CD4-positive, alpha-beta T cell treated with Interleukin-1 beta for 1 hour (primary cell): ENCODE measurements at places on chromosomes 6 and 20.

DNA sequence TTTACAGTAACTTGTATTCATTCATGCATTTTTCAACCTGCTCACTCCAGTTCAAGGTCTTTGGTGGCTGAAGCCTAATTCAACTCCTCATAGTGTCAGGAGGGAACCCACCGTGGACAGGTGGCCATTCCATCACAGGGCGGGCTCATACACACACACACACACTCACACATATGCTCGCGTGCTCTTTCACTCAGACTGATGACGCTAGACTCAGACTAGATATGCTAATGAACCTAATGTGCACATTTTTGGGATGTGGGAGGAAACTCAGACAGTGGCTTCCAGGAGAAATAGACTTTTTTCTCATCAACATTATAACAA, 56.7 kb downstream of the TRIM27 start:
- DNase-seq = peak; percentile 28

DNA sequence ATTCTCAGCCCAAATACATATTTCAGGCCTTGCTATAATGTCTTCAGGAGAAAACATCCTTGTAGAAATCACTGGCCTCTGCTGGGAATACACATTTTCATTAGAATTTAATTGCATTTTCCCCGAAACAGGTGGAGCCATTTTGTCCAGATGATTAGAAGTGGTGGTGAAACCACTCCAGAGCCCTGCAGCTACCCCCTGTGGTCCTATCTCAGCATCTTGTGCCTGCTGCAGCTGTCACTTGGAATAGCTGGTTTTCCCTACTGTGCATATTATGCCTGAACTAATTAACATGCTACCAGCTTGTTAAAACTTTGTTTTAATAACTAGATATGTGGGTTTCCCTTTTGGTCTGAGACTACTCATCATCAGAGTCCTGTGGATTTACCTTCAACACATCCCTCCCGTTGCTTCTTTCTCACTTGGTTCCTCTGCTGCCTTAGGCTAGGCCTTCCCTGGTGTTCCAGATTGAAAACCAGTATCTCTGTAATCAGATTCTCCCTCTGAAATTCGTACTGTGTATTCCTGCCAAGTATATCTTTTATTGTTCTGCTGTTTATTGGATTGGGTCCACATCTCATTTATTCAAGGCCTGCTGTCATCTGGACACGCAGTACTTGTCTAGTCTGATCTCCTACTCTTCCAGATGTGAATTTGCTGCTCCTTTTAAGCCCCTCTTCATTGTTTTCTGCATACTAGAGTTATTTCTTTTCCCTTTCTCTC, 15.2 kb downstream of the DNAH8 start:
- DNase-seq = no peak

GRCh38 chr20:53187392-53188068, 215.4 kb downstream of the TSHZ2 start:
- DNase-seq = no peak

DNA sequence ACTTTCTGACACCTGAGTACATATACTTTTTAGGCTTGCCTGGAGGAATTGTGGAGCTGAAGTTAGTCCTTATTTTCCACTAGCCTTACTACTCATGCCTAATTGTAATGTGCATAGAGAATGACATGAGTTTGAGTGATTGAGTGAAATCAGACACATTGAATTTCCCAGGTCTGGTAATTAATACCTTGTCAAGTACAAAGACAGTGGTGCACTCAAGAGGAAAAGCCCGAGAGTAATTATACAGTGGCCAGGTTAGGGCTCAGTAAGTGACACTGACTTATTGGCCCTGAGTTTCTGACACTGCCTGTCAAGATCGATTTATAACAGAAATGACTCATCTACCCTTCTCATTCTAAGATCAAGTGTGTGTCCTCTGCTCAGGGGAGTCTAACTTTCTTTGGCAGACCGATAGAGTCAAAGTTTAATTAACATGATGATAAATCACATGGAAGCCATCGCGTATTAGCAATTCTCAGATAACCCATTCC, 288.3 kb downstream of the TPBG start:
- no peak for DNase-seq

- no peak for DNase-seq
These were observed 60.1 kb upstream of the PRSS16 start for GRCh38 chr6:27187231-27188060.

DNA sequence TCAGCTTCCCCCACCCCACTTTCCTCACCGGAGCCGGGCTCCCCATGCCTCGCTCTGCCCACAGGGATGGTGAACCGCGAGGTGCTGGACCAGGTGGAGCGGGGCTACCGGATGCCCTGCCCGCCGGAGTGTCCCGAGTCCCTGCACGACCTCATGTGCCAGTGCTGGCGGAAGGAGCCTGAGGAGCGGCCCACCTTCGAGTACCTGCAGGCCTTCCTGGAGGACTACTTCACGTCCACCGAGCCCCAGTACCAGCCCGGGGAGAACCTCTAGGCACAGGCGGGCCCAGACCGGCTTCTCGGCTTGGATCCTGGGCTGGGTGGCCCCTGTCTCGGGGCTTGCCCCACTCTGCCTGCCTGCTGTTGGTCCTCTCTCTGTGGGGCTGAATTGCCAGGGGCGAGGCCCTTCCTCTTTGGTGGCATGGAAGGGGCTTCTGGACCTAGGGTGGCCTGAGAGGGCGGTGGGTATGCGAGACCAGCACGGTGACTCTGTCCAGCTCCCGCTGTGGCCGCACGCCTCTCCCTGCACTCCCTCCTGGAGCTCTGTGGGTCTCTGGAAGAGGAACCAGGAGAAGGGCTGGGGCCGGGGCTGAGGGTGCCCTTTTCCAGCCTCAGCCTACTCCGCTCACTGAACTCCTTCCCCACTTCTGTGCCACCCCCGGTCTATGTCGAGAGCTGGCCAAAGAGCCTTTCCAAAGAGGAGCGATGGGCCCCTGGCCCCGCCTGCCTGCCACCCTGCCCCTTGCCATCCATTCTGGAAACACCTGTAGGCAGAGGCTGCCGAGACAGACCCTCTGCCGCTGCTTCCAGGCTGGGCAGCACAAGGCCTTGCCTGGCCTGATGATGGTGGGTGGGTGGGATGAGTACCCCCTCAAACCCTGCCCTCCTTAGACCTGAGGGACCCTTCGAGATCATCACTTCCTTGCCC, 57.4 kb downstream of the SRC start:
- DNase-seq = no peak

DNA sequence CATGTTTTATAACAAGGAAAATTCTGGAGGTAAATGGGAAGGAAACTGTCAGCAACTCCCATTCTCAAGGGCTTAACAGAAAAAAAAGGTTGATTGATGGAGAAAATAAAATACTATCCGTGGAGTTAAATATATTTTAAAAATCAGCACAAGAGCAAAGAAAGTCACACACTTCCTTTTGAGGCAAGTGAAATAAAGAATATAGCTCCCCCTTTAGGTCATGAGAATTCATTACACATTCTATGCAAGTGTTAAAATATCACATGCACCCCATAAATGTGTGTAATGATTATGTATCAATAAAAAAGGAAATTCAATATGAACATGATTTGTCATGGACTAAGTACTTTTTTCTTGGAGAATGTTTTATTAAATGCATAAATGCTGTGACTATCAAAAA, 349.2 kb downstream of the TPBG start:
- DNase-seq = no peak

DNA sequence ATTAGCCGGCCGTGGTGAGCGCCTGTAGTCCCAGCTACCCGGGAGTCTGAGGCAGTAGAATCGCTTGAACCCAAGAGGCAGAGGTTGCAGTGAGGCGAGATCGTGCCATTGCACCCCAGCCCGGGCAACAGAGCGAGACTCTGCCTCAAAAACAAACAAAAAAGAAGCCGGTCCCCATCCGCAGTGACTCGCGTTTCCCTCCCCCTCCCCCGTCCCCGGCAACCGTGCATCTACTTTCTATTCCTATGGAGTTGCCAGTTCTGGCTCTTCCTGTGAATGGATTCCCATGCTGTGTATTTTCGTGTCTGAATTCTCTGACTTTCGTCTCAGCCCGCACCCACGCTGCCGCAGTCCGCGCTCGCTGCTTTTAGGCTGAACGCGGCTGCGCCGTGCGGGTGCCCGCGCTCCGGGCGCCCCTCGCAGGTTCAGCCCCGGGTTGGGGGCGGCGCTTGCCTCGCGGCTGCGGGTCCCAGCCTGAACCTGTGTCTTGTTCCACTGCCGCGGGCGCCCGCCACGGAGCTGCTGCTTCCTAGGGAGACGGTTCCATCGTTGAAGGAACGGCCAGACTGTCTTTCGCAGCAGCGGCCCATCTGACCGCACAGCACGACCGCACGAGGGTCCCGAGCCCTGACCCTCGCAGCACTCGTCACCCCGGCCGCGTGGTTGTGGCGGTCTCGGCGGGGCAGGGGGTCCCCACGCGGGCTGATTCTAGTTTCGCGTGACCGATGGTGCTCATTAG, 1.1 kb upstream of the MRGBP start:
- peak; percentile 65 for DNase-seq

GRCh38 chr6:117008618-117009017, 131.6 kb downstream of the RFX6 start:
- DNase-seq = no peak

- DNase-seq = no peak
These were observed 7.6 kb downstream of the GSS start for GRCh38 chr20:34948030-34948429.

- no peak for DNase-seq
These were observed 235.0 kb downstream of the TTLL2 start for GRCh38 chr6:167559675-167560479.

DNA sequence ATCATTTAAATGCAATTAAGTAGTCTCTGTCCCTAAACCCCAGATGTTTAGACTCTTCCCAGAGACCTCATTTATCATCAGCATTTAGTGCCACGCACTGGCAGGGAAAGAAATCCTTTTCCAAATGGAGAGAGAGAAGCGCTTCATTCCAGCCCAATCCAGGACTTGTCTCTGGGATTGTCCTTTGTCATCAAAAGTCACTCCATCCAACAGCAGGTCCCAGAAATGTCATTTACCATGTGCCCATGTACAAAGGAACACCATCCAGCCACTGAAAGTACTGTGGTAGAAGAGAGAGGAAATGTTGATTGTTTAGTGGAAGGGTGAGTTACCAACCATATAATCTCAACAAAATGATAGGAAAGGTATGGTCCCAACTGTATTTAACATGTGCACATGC, 66.9 kb upstream of the SMIM28 start:
- DNase-seq = no peak

DNA sequence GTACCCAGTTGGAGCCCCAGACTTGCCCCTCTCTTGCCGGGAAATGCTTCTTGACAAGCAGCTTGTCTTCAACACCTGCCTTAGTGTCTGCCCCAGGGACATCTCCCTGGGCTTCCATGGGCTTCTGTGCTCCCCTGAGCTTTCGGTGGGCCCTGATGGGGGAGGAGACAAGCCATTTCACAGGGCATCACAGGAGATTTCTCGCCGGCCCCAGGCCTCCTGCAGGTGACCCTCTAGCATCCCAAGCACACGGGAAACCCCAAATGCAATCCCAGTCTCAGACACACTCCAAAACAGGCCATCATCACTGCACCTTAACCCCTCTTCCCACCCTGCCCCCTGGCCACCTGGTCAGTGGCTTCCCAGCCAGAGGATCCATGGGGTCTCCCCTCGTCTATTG, 74.5 kb downstream of the JPH2 start:
- no peak for DNase-seq

GRCh38 chr20:44247586-44248409, 690 bp downstream of the GDAP1L1 start:
- DNase-seq = peak; percentile 2

GRCh38 chr20:23356203-23356602, 5.6 kb downstream of the NXT1 start:
- DNase-seq = no peak

DNA sequence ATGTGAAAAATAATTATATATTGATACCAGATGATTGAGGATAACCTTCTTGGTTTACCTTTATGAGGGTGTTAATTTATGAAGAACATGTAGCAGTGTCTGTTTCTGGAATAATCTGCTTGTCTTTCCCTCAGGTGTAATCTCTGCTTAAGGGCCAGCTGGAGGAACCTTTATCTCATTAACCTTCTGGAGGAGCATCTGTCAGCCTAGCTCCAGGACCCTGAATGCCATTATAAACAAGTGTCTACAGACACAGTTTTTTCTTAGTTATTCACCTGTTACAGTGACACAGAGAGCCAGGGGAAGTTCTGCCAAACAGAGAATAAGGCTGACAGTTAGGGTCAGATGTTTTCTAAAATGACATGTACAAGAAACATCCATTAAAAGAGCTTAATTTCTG, at the start of gene IMPG1:
TSS of gene IMPG1 (minus strand) at position 101 of the 400 bp plus-strand sequence. CDS start 174 bp downstream, outside the sequence.
- no peak for DNase-seq

GRCh38 chr20:23257848-23258746, 92.5 kb upstream of the NXT1 start:
- no peak for DNase-seq

GRCh38 chr6:11734861-11735613, 43.6 kb downstream of the ADTRP start:
- DNase-seq = no peak

DNA sequence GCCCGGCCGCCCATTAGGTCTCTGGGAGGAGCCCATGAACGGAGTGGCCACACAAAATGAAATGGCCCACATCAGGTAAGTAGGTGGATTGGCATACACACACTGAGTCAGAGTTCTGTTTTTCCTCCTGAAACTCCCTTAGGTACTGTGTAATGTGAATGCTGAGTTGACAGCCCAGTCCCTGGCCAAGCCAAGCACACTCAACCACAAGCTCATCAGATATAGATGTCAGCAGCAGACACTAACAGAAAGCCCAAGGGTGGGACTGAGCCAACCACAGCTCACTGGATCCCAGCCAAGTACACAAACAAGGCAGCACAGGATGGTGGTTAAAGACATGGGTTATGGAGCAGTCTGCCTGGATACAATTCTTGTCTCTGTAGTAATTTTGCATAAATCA, 403.4 kb downstream of the GJA1 start:
- no peak for DNase-seq

GRCh38 chr6:157266274-157267101, 56.8 kb downstream of the TMEM242 start:
- no peak for DNase-seq

GRCh38 chr20:9485614-9486340, 28.6 kb upstream of the LAMP5 start:
- DNase-seq = no peak

- peak; percentile 58 for DNase-seq
These were observed 1.1 kb downstream of the TCP11 start for GRCh38 chr6:35139924-35140638.

- DNase-seq = no peak
These were observed 75.3 kb downstream of the SERAC1 start for GRCh38 chr6:158092806-158093205.

DNA sequence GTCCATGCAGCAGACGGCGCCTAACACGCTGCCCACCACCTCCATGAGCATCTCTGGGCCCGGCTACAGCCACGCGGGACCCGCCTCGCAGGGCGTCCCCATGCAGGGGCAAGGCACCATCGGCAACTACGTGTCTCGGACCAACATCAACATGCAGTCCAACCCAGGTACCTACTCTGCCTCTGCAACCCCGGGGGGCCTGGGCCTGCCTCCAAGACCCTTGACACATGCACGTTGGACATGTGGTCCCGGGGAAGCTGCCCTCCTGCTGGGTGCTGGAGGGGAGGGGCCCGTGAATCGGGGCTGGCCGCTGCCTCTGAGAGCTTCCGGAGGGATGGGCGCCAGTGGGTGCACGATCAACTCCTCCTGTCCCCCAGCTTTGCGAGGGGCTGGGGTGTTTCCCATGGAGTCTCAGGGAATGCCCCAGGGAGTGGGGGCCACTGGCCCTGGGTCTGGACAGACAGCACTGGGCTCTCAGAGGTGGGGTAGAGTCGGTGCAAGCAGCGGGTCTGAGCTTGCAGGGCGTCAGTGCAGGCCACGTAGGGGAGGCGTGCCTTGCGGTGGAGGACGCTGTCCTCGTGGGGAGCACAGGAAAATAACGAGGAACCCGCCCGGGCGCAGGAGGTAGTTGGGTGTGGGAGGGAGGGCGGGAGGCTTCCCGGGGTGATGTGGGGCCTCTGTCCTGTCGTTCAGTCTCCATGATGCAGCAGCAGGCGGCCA, 19.4 kb downstream of the SS18L1 start:
- no peak for DNase-seq

- no peak for DNase-seq
These were observed 25.2 kb upstream of the MYLIP start for GRCh38 chr6:16103722-16104121.
